CD4-positive, alpha-beta T cell treated with Interleukin-6 at 100 ng/mL for 8 hours (primary cell): ENCODE measurements at places on chromosomes 12 and 14.

DNA sequence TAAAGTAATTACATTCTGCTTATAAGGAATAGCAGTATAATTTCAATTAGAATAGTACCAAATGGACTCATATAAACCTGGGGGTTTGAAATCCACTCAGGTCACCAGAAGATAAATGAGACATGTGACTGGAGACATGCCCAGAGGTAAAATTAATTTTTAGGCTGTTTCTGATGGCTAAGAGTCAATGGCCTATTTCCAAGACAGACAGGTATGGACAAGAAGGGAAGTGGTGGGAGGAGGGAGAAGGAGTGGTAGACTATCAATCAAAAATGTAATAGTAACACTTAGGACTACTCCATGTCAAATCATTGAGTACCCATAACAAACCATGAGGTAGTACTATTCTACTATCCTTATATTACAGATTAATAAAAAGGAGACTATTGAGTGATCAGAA, 544.0 kb downstream of the GALC start:
- no peak for DNase-seq

GRCh38 chr14:21070610-21071224, 613 bp downstream of the ARHGEF40 start:
- no peak for DNase-seq

DNA sequence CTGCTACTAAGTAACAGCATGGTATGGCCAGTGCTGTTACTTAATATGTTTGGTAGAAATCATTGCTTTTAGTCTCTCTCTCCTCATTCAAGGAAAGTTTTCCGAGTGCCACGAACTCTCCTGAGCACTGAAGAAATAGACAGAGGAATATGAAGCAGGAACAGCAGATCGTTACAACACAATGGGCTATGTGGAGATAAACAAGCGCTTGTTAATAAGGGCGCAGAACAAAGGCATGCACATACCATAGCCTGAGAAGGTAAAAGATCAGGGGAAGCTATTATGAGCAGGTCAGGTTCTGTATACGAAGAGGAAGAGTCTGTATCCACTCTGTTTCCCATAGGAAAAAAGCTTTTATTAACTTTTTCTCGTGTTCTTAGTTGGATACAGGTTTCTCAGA, 156.2 kb upstream of the CPNE8 start:
- DNase-seq = no peak

DNA sequence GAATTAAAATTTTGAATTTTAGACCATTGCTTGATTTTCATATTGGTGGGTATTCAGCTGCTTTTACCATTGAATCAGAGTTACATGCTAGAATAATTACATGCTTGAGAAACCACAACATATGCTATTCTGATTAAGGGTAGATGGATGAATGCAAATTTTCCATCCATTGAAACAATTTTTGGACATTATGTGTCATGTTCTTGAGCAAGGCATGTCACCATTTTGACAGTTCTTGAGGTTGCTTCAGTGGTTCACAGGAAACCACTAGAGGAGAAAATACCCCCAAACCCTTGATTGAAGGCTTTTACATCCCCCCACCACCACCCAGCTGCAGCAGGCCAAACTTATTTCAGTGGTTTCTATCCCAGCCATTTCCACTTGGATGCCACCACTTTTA, 13.5 kb downstream of the UBR7 start:
- no peak for DNase-seq

- DNase-seq = no peak
Observed at GRCh38 chr14:28407031-28407825, 359.4 kb upstream of the FOXG1 start.

DNA sequence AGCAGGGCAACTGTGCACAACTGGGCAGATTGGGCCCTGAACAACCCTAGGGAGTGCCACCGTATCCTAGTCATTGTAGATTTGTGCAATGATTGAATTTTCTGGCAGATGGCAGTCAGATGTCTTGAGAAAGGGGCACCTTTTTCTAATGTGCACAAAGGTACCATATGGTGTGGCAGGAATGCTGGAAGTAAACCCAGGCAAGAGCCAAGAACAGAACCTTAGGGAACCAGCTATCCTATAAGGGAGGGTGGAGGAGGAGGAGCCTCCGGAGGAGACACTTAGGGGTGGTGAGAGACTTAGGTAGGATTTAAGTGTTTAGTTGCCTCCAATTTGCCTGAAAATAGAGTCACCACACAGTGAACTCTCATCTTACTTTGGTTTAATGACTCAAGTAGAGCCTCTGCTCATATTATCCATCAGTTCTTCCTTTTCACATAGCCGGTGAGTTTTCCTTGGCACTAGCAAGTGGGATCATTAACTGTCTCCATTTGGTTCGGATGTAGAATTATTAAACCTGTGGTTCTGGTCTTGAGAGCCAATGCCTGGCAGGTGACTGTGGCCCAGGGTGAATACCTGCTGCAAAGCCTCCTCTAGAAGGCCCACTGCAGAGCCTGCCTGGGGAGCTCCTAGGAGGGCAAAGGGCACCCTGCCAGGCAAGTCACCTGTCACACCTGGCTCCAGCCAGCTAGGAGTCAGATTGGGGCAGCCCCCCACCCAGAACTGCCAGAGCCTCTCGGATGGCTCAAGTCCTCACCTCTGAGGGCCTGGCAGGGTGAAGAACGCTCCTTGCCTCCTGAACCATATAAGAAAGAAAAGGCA, 184.4 kb upstream of the HIF1A start:
- DNase-seq = no peak

- no peak for DNase-seq
Observed at GRCh38 chr14:101721111-101721510, 40.4 kb upstream of the PPP2R5C start.

- DNase-seq = no peak
Observed at GRCh38 chr14:92997343-92998061, 74.6 kb downstream of the CHGA start.

DNA sequence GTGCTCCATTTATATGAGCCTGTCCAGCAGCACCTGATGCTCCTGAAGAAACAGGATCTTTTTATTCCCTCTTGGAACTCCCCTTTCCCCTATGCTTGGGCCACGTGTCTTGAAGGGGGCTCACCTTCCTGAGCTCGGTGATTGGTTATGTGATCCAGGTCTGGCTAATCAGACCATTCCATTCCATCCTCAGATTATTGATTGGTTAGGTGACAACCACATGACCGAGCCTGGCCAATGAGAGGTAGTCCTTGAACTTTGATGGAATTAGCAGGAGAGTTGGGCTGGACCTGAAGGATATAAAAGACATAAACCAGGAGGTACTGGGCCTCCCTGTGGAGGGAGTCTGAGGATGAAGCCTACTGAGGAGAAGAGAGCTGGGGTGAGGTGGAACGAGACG, 216.6 kb upstream of the LHX5 start:
- no peak for DNase-seq

GRCh38 chr12:100221523-100221922, 20.9 kb downstream of the ACTR6 start:
- no peak for DNase-seq

- no peak for DNase-seq
Observed at GRCh38 chr12:67742461-67742860, 93.9 kb downstream of the DYRK2 start.

DNA sequence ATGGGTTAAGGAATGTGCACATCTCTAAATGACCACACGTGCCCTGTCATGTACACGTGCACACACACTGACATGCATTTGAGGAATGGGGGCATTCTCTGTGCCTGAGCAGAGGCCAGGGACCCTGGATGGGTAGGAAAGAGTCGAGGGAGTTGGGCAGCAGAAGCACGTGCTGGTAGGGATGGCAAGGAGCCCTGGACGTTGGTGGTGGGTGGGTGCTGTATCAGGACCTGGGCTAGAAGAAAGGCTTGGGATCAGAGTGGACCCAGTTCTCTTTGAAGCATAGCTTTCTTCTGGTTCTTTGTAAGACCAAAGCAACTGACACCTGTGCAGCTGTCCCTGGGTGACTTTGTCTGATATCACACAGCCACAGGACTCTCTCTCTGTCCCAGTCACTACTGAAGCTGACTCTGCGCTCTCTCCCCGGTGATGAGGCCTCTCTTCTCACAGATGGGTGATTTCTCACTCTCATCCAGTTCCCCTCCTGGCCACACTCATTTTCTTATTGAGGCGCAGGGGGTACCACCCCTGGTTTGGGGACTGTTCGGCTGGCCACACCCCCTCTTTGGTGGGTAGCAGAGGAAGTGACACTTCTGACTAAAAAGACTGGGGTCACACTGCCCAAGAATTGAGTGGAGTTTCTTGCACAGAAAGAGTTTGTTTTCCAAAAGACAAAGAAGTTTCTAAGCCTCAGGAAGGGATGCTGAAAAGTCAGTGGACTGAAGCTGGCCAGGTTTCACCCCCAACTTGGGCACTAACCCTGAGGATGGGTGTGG, 171.7 kb upstream of the RTL1 start:
- no peak for DNase-seq

- no peak for DNase-seq
Observed at GRCh38 chr12:29847246-29847645, 63.5 kb upstream of the TMTC1 start.

DNA sequence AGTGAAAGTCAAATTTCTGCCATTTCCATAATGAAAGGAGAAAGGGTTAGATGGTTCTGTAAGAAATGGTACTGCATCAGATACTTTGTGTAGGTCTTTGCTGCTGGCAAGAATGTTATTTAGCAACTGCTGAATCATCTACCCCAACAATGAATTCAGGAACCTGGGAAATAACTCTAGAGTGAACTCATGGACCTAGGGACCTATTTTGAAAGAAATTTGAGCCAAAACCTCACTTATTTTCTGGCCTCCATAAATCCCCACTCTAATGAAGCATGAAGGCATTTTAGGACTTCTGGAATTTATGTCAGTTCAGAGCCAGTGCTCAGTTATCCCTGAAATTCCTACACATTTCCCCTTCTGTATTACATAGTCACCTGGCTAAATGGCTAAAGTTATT, 50.9 kb upstream of the CPNE8 start:
- DNase-seq = no peak

DNA sequence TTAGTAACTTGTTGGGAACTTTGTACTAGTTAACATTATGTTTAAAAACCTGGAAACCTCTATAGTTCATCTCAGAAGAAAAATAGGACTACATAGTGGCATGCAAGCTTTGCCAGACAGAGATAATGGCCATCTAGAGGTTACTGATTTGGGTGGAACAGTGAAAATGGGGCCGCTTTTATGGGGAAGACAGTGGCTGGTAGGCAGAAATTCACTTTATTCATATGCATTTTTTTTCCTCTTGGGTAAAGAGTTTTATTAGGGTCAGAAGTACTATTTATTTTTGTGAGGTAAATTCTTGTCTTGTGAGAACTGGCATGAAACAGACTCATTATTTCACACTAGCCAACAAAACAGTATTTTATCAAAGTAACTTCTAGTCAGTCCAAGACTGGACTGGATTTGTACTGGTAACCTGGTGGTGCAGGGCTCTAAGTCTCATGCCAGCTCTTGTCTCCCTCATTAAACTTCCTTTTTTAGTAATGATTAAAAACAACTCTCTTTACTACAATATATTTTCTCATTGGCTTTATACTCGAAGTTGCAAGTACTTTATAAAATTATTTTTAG, 345.8 kb downstream of the RAD51B start:
- DNase-seq = no peak

DNA sequence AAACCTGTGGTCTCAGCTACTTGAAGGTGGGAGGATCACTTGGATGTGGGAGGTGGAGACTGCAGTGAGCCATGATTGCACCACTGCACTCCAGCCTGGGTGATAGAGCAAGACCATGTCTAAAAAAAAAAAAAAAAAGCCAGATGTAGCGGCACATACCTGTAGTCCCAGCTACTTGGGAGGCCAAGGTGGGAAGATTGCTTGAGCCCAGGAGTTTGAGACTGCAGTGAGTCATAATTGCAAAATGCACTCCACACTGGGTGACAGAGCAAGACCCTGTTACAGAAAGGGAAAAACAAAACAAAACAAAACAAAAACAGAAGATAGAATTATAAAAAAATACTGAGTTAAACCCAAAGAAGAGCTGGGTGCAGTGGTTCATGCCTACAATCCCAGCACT, 29.1 kb upstream of the APOF start:
- DNase-seq = no peak

- peak; percentile 49 for DNase-seq
Observed at GRCh38 chr14:102819176-102819628, 42.0 kb downstream of the TRAF3 start.

- no peak for DNase-seq
Observed at GRCh38 chr14:104437703-104438102, 141.9 kb upstream of the C14orf180 start.

GRCh38 chr12:119157528-119157927, 21.2 kb upstream of the HSPB8 start:
- no peak for DNase-seq

DNA sequence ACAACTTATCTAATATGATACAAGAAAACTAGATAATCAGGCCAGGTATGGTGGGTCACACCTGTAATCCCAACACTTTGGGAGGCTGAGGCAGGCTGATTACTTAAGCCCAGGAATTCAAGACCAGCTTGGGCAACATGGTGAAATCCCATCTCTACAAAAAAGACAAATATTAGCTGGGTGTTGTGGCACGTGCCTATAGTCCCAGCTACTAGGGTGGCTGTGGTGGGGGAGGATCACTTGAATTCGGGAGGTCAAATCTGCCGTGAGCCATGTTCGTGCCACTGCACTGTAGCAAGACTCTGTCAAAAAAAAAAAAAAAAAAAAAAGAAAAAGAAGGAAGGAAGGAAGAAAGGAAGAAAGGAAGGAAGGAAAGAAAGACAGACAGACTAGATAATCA, 27.0 kb downstream of the ZCRB1 start:
- no peak for DNase-seq

GRCh38 chr14:63276016-63276415, 42.7 kb downstream of the GPHB5 start:
- DNase-seq = no peak

DNA sequence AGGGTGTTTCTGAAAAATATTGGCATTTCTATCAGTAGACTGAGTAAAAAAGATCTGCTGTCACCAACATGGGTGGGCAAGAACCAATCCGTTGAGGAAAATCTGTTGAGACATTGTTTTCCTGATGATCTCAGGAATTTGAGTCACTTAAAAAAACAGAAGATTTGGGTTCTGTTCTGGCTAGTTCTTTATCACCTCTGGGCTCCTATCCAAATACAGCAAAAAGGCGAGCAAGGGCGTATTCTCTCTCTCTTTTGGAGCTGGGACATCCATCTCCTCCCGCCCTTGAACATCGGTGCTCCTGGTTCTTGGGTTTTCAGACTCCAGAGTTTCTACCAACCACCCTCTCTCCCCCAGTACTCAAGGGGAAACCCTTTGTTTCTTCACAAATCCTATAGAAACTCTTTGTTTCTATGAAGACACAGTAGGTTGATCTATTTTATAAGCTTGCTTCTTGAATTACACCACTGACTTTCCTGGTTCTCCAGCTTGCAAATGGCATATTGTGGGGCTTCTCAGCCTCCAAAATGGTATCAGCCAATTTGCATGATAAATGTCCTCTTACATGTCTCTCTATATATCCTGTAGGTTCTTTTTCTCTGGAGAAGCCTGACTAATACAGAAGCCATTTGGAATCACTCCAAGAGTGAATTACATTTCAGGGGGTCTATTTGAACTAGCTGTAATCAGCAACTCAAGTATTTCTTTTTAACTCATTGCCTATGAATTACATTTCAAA, 263.9 kb upstream of the TMTC1 start:
- DNase-seq = no peak

- no peak for DNase-seq
Observed at GRCh38 chr14:89792489-89793366, 161.8 kb downstream of the EFCAB11 start.

- no peak for DNase-seq
Observed at GRCh38 chr12:132622437-132623071, 4.0 kb downstream of the P2RX2 start.
